ENCODE measurements at places on chromosomes 12 and 14.

- peak; percentile 19 for DNase-seq
Measured at GRCh38 chr14:54881235-54881760, 21.3 kb downstream of the GCH1 start.

DNA sequence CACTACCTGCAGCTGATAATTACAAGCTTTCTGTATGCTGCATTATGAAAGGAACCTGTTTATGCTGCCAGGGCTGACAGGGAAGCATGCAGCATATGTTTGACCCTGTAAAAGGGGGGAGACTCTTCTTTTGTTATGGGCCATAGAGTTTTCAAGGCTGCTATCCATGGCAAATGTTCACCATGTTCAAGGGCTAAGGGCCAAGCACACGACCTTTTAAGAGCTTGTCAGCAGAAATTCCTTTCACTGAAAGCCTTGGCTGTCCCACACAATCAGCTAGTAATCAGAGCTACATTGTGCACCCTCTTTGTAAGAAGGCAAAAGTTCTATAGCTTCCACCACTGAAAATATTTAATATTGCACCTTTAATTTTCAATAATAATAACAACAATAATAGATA, 74.2 kb upstream of the MBIP start:
- no peak for DNase-seq

DNA sequence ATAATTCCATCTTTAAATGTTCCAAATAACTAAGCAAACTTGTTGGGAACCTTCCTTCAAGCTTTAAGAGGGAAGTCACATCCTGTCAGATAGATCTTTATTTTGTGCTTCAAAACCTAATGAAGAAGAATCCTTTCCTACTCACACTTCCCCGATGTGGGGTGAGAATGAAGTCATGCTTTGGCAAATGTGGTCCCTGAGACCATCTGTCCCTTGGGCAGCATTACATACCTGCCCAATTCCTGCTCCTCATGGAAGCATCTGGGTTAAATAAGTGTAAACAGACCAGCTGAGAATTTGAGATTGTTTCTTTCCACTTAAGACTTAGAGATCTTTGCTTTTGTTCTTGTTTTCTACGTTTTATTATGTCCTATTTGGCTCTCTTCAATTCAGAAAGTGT, 606.0 kb upstream of the TMEM132C start:
- DNase-seq = no peak

- DNase-seq = no peak
Measured at GRCh38 chr12:6816598-6816997, 5.0 kb upstream of the GPR162 start.

- no peak for DNase-seq
Measured at GRCh38 chr14:32703183-32703621, 235.5 kb upstream of the NPAS3 start.

DNA sequence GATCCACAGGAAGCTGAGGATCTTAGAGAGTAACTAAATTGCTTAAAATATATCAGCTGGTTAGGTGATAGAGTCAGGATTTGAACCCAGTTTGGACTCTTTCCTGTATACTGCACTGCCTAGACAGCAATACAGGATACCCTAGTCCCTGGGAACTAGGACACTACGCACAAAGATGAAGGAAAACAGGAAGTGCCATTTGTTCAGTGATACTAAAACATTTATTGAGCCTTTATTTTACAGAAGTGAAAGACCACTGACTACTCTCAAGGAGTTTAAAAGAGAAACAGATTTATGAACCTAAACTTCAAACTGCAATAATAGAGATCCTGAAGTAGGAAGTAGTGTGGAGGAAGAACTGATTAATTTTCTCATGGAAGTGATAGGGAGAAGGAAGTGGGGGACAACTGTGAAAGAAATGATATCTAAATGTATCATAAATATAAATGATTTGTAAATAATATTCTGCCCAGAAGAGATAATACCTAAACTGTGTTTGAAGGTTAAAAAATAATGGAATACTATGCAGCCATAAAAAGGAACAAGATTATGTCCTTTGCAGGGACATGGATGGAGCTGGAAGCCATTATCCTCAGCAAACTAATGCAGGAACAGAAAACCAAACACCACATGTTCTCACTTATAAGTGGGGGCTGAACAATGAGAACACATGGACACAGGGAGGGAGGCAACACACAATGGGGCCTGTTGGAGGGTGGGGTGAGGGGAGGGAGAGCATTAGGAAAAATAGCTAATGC, 18.2 kb downstream of the MSRB3 start:
- DNase-seq = no peak

DNA sequence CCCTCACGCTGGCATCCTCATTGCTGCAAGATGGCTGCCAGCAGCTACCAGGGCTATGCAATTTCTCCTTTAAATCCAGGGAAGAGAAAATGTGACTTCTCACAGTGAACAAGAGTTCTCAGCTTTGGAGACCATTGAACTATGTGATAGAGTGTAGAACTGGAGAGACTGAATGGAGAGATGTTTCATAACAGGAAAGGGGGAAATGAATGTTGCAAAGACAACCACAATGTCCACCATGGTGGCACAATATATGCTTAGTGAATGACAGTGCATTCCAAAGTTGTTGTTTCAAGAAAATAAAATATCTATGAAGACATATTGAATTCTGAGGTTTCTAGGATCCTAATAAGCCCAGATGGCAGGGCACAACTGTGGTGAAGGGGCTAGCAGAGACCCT, 13.2 kb upstream of the COCH start:
- no peak for DNase-seq

GRCh38 chr14:31837031-31837430, 240.1 kb upstream of the ARHGAP5 start:
- no peak for DNase-seq

- DNase-seq = peak; percentile 68
Measured at GRCh38 chr12:31874961-31875608, 84.1 kb upstream of the RESF1 start.

GRCh38 chr14:92581966-92582566, 68.5 kb downstream of the RIN3 start:
- no peak for DNase-seq

DNA sequence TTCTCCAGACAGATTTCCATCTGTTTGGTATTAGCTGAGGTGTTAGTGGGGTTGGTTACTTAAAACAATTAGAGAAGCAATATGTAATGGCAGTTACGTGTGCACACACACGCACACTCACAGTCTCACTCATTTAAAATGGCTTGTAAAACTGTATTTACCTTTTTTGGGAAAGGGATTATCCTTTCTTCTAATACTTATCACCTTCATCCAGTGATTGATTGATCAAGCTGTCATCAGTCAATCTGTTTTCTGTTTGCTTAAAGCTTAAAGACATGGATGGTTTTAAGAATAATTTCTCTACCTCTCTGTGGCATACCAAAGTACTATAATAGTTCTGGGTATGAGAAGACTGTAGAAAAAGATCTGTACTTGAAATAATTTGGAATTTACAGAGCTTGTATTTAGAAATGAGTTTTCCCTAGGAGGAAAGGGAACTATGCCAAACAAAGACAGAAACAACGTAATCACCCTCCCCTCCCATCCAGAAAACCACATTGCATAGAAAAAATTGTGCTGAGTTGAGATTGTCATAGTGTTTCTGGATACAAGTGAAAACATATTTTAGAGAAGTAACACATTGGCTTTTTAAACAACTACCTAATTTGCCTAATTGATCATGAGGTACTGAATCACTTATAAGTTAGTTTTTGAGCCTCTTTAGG, 455.8 kb downstream of the PCNX1 start:
- DNase-seq = no peak
